ENCODE measurements at places on chromosomes 5 and 9. TPM values are rescaled to one million over a fixed set of nuclear protein-coding genes. Genes with fewer than 3 reads are reported as not detected.

- H3K4me1 ChIP-seq, result peaks cover 4% of the 10 kb centered on the region
- H3K36me3 ChIP-seq, result peaks cover 4% of the 10 kb centered on the region
- H3K27me3 ChIP-seq, result peaks cover 29% of the 10 kb centered on the region
- no peak overlapping the region for H3K4me3 ChIP-seq
Observed at GRCh38 chr5:160181965-160182622, 47.2 kb upstream of the FABP6 start.

GRCh38 chr5:128782446-128782845 is 182.8 kb upstream of the SLC27A6 start:
- H3K27ac ChIP-seq, result no peak overlapping the region
- H3K4me1 ChIP-seq, result no peaks in the 10 kb centered on the region
- H3K36me3 ChIP-seq, result no peaks in the 10 kb centered on the region
- no peak overlapping the region for H3K4me3 ChIP-seq
- DNase-seq, result no peak

DNA sequence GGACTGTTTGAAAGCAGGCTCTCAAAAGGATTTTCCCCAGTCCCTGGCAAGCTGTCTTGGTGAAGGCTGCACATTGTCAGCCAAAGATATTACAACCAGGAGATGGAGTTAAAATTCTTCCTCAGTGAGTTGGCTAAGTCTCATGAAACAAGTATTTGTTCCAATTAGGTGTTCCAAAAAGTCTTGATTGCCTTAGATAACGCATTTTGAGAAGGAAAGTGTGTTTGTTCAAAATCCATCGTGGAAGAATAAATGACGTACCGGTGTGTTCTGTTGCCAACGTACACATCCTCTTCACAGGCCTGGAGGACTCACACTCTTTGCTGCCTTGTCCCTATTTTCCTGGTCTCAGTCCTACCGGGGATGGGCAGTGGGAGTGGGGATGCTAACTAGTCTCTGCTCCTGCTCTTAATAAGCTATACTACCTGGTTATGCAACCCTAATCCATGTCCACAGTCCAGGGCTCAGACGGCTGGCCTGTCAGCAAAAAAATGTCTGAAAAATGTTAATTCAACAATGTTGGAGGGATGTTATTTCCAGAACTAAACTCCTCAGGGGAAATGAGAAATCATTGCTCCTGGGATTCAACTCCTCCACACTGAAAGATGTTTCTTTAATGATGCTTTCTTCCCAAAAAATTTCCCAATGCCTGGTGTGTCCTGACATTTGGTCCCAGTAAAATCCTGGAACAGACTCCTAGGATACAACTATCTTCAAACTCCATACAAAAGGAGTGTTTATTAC is 175.3 kb upstream of the KLF9 start:
- H3K27ac ChIP-seq, result no peak overlapping the region
- H3K27me3 ChIP-seq, result peaks cover 14% of the 10 kb centered on the region

GRCh38 chr9:90868555-90868954 is 66.9 kb downstream of the SYK start:
- no peak overlapping the region for H3K27ac ChIP-seq
- H3K4me3 ChIP-seq, result no peak overlapping the region
- no peaks in the 10 kb centered on the region for H3K27me3 ChIP-seq
- H3K4me1 ChIP-seq, result peaks cover 8% of the 10 kb centered on the region
- DNase-seq, result no peak

DNA sequence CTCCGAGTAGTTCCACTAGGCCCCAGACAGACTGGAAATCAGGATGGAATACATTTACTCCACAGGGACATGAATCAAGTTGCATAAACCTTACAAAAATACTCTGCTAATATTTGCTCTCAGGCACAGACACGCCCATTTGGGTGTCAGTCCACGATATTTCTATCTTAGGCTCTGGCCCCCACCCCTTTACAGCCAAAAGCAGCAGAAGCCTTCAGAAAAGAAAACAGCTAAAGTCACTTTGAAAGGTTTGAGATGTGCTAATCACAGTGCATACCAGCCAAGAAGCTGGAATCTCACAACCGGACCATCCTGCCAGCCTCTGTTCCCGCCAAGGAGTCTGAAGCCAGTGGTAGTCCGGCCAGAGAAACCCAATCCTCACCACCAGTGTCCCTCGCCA is 22.6 kb downstream of the PTPN3 start:
- no peak overlapping the region for H3K27ac ChIP-seq
- H3K4me3 ChIP-seq, result no peak overlapping the region
- no peaks in the 10 kb centered on the region for H3K36me3 ChIP-seq
- no peaks in the 10 kb centered on the region for H3K4me1 ChIP-seq

GRCh38 chr9:89398621-89399020 is 80.3 kb downstream of the SECISBP2 start:
- peak overlapping the region; percentile 35 for H3K27ac ChIP-seq
- H3K4me1 ChIP-seq, result peaks cover 25% of the 10 kb centered on the region
- peaks cover 33% of the 10 kb centered on the region for H3K36me3 ChIP-seq
- DNase-seq, result no peak

DNA sequence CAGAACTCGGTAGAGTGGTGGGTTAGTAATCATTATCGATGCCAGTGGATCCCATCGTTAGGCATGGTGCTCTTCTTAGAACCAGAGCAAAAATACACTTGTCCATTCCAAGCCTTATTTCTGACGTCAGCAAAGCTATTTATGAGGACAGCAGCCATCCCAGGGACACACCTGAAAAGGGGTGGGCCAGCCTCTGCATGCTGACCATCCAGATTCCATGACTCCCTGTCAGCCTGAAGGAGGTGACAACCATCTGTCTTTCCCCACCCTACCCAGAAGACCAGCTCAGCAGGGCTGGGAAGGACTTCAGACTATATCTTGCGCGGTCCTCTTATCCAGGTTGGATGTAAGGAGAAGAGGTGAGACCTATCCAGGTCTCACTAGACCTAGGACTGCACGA is 5.7 kb upstream of the NIPAL4 start:
- H3K4me1 ChIP-seq, result peaks cover 9% of the 10 kb centered on the region
- no peak overlapping the region for H3K4me3 ChIP-seq
- no peak overlapping the region for H3K27ac ChIP-seq
- H3K36me3 ChIP-seq, result no peaks in the 10 kb centered on the region

DNA sequence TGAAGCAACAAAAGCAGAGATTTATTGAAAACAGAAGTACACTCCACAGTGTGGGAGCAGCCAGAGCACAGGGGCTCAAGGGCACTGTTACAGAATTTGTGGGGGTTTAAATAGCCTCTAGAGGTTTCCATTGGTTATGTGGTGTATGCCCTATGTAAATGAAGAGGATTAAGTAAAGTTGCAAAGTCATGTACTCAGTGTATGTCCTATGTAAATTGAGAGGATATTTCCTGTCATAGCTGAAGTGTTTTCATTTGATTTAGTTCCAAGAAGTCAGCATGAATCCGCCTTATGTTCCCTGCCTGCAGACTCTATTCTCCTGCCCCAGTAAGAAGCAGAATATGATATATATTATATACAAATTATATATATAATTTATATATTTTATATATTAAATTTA is 966.0 kb upstream of the COX7C start:
- no peaks in the 10 kb centered on the region for H3K4me1 ChIP-seq
- DNase-seq, result no peak
- H3K36me3 ChIP-seq, result peaks cover 4% of the 10 kb centered on the region
- H3K27ac ChIP-seq, result no peak overlapping the region

GRCh38 chr9:105678163-105678562 is 15.9 kb downstream of the TAL2 start:
- H3K36me3 ChIP-seq, result no peaks in the 10 kb centered on the region
- no peak overlapping the region for H3K27ac ChIP-seq
- no peak for DNase-seq
- no peaks in the 10 kb centered on the region for H3K4me1 ChIP-seq
- no peak overlapping the region for H3K4me3 ChIP-seq
- peaks cover 5% of the 10 kb centered on the region for H3K27me3 ChIP-seq

- DNase-seq, result no peak
- H3K36me3 ChIP-seq, result no peaks in the 10 kb centered on the region
- H3K27ac ChIP-seq, result no peak overlapping the region
- no peaks in the 10 kb centered on the region for H3K4me1 ChIP-seq
- H3K4me3 ChIP-seq, result no peak overlapping the region
- no peaks in the 10 kb centered on the region for H3K27me3 ChIP-seq
Observed at GRCh38 chr5:110414360-110414759, 312.1 kb downstream of the TMEM232 start.

- H3K4me1 ChIP-seq, result no peaks in the 10 kb centered on the region
- DNase-seq, result no peak
- no peaks in the 10 kb centered on the region for H3K27me3 ChIP-seq
- H3K4me3 ChIP-seq, result no peak overlapping the region
- H3K27ac ChIP-seq, result no peak overlapping the region
Observed at GRCh38 chr5:17260549-17260948, 43.1 kb downstream of the BASP1 start.

- no peak for DNase-seq
- peaks cover 9% of the 10 kb centered on the region for H3K36me3 ChIP-seq
- H3K4me1 ChIP-seq, result no peaks in the 10 kb centered on the region
- H3K27me3 ChIP-seq, result peaks cover 24% of the 10 kb centered on the region
- no peak overlapping the region for H3K27ac ChIP-seq
Observed at GRCh38 chr5:168734620-168735300, 155.6 kb upstream of the PANK3 start.

- no peak overlapping the region for H3K4me3 ChIP-seq
- no peak for DNase-seq
- no peaks in the 10 kb centered on the region for H3K36me3 ChIP-seq
- peaks cover 32% of the 10 kb centered on the region for H3K27me3 ChIP-seq
Observed at GRCh38 chr5:135835766-135836165, 1.3 kb downstream of the SLC25A48 start.

GRCh38 chr5:71830681-71831539 is 111.8 kb downstream of the CARTPT start:
- no peak overlapping the region for H3K27ac ChIP-seq
- peaks cover 9% of the 10 kb centered on the region for H3K27me3 ChIP-seq
- peaks cover 13% of the 10 kb centered on the region for H3K36me3 ChIP-seq
- no peak overlapping the region for H3K4me3 ChIP-seq

DNA sequence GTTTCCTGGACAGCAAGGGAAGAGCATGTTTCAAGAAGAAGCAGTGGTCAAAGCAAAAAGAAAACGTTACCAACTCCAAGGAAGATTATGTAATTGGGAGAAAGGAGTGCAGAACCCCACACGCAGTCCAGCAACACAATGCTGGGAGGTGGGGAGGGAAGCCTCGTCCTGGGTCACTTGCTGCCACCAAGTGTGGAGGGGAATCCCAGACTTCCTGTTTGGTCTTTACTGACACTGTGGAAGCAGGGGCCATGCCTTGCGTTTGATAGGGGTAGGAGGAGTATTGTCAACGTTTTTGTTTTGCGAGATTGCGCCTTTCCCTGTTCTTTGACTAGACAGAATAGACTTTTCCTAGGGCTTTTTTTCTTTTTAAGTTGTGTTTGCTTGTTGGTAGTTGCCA is 421.0 kb downstream of the KDM4C start:
- H3K27me3 ChIP-seq, result no peaks in the 10 kb centered on the region
- no peak overlapping the region for H3K4me3 ChIP-seq
- DNase-seq, result no peak
- H3K4me1 ChIP-seq, result peaks cover 23% of the 10 kb centered on the region

DNA sequence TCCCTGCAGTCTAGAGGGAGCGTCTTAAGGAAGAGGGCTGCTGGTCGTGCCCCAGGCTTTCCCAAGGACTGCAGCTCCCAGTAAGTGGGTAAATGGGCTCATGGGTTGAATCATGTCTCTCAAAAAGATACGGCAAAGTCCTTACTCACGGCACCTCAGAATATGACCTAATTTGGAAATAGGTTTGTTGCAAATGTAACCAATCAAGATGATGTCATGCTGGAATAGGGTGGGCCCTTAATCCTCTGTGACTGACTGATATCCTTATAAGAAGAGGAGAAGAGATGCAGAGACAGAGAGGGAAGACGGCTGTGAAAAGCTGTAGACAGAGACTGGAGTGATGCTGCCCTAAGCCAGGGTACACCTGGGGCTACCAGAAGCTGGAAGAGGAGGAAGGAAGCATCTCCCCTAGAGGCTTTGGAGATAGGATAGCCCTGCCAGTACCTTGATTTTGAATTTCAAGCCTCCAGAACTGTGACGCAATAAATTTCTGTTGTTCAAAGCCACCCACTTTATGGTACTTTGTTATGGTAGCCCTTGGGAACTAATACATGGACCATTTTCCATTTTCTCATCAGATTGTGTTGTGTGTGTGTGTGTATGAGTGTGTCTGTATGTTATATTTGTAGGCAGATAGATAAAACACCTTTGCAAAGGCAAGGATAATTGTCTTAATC is 15.0 kb downstream of the GALNT10 start:
- H3K36me3 ChIP-seq, result peaks cover 5% of the 10 kb centered on the region
- peaks cover 46% of the 10 kb centered on the region for H3K4me1 ChIP-seq
- no peaks in the 10 kb centered on the region for H3K27me3 ChIP-seq
- H3K27ac ChIP-seq, result peak overlapping the region; percentile 81
- DNase-seq, result no peak
- H3K4me3 ChIP-seq, result no peak overlapping the region

- H3K4me1 ChIP-seq, result no peaks in the 10 kb centered on the region
- H3K36me3 ChIP-seq, result peaks cover 13% of the 10 kb centered on the region
- no peaks in the 10 kb centered on the region for H3K27me3 ChIP-seq
- no peak overlapping the region for H3K4me3 ChIP-seq
Observed at GRCh38 chr5:22465177-22465576, 388.0 kb downstream of the CDH12 start.

DNA sequence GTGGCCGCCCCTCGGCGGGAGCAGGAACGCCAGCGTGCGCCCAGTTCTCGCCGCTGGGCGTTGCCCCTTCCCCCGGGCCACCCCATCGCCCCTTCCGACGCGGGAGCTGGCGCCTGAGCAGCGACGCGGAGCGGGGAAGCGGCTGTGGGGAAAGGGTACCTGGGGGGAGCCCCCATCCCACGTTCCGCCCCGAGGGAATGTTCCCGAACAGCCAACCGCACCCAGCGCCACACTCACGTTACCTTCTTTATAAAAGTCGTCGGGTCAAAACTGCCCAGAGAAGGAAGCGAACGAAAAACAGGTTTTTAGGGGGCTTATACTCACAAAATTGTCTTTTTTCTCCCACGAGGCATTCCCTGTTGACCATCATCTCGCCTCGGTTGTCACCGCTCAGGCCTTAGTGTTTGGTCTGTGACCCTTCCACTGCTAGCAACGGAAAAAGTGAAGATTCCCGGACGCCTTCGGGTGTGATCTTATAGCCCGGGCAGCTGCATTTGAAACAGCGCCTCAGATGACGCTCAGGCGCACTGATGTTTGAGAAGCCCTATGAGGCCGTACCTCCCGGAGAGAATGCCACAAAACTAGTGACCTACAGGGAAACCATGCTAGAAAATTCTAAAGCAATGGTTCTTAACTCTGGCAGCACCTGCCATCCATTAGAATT is 475 bp upstream of the GOLM1 start:
- H3K4me3 ChIP-seq, result peak overlapping the region; percentile 88
- peaks cover 21% of the 10 kb centered on the region for H3K27me3 ChIP-seq
- no peaks in the 10 kb centered on the region for H3K36me3 ChIP-seq
- H3K27ac ChIP-seq, result peak overlapping the region; percentile 58
- DNase-seq, result no peak

GRCh38 chr5:73436535-73437100 is 12.0 kb downstream of the FOXD1 start:
- H3K4me3 ChIP-seq, result peak overlapping the region; percentile 24
- peaks cover 73% of the 10 kb centered on the region for H3K27me3 ChIP-seq
- no peak for DNase-seq

GRCh38 chr9:121768416-121769015 is 117.1 kb downstream of the DAB2IP start:
- no peak overlapping the region for H3K27ac ChIP-seq
- H3K4me1 ChIP-seq, result no peaks in the 10 kb centered on the region
- H3K4me3 ChIP-seq, result no peak overlapping the region
- DNase-seq, result no peak
- no peaks in the 10 kb centered on the region for H3K27me3 ChIP-seq
- H3K36me3 ChIP-seq, result no peaks in the 10 kb centered on the region

Gene EFNA5
- total RNA-seq, result 1.2 TPM

Gene FCN1
- not detected for total RNA-seq

Gene CBY3
- total RNA-seq, result not detected

Gene GABBR2
- not detected for total RNA-seq

Gene HEMGN
- not detected for total RNA-seq

Gene FOXD4L3
- not detected for total RNA-seq

Gene RAB3C
- not detected for total RNA-seq

Gene PCDHGC5
- total RNA-seq, result not detected

Measured in natural killer cell treated with Interleukin-12 subunit alpha and Interleukin-12 subunit beta and Interleukin-15 and Interleukin-18, amount 100 ng/mL, for 72 hours (primary cell).